ENCODE measurements at places on chromosomes 13 and 19. TPM values are rescaled to one million over a fixed set of nuclear protein-coding genes. Genes with fewer than 3 reads are reported as not detected.

- no peak for DNase-seq
Measured at GRCh38 chr19:2389594-2389993, 29.5 kb downstream of the TMPRSS9 start.

VAV1 gene
- polyA plus RNA-seq: 2.5 TPM

PRTN3 gene
- not detected for polyA plus RNA-seq

ONECUT3 gene
- 0.07 TPM for polyA plus RNA-seq

GARIN5A gene
- 3.4 TPM for polyA plus RNA-seq

DNA sequence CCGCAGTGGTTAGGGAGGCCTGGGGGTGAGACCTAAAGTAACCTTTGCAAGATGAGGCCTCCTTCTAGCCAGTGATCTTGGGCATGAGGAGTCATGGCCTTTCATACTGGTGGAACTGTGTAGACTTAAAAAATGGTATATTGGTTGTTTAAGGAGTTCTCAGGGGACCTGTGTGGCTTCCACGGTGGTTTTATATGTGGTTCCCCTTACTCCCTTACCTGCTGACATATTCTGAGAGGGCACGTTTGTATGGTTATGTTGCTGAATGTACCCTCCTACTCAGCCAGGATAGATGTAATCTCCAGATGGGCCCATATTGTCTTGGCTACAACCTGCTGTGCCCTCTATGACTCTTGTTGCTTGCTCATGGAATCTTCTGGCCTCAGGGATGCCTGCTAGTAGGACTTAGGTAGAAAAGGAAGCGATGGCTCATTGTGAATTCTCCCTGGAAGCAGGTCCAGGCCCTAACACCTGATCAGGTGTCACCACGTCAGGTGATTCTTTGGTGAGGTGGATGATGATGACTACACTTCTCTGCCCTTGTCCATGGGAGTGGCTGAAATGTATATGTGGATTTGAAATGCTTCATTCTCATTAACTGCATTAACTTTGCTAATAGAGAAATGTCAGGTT, 1.8 kb downstream of the ZNF460 start:
- DNase-seq: no peak

COX6B2 gene
- not detected for polyA plus RNA-seq

IZUMO2 gene
- polyA plus RNA-seq: not detected

C1QTNF9B gene
- not detected for polyA plus RNA-seq

- peak; percentile 36 for DNase-seq
Measured at GRCh38 chr19:2624537-2625091, 77.9 kb downstream of the GNG7 start.

- no peak for DNase-seq
Measured at GRCh38 chr19:6868351-6868750, 19.0 kb upstream of the ADGRE1 start.

ADPRHL1 gene
- 3.4 TPM for polyA plus RNA-seq

- DNase-seq: no peak
Measured at GRCh38 chr13:108375034-108375433, 105.5 kb downstream of the TNFSF13B start.

EFNB2 gene
- 10.8 TPM for polyA plus RNA-seq

DNA sequence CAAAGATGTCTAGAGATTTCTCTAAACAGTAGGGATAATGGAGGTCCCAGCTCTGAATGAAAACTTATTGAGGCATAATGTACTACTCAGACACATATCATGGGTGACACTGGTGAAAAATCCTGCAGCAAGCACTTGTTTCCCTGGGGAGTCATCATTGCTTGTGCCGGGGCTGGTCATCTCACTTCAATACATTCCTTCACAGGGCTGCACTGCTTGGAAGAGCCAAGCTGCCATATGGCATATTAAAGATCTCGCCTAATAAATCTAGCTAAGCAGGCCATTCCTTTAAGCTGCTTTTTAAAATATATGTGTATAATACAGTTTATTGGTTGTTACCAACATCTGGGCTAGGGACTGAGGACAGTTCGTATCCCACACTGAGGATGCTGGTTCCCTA, 332.2 kb upstream of the GPC6 start:
- DNase-seq: no peak

GRCh38 chr19:17358395-17358794, 18.7 kb downstream of the PLVAP start:
- no peak for DNase-seq

KIR3DL1 gene
- polyA plus RNA-seq: not detected

GRCh38 chr19:48006762-48007161, 12.3 kb downstream of the ELSPBP1 start:
- no peak for DNase-seq

- DNase-seq: no peak
Measured at GRCh38 chr19:1874554-1875185, 10.6 kb downstream of the ABHD17A start.

- DNase-seq: no peak
Measured at GRCh38 chr13:27774651-27775050, 17.6 kb upstream of the GSX1 start.

- DNase-seq: no peak
Measured at GRCh38 chr13:107576430-107576829, 638.9 kb downstream of the LIG4 start.

DNA sequence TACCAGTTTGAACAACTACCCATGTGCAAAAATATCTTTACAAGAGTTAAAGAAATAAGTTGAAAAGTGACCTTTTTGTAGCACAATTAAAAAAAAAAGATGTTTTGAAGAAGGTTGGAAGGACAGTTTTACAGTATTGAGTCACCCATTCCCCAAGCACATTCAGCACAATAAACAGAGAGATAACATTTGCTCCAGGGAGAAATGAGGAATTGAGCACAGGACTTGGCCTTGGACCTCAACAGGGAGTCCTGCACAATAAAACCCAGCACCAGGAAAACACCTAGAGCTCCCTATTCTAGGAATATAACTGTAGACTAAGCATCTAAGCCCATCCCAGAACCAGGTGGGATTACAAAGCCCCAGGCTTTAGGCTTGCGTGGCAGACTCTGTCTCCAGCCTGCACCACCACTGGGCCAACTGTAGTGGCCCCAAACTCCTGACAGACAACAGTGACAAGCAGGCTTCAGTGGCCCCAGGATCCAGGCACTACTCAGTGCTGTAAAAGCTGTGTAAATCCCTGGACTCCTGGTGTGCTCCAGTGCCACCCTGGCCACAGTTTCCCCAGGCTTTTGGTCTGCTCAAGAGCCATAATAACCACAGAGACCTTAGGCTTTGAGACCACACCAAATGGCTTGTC, 857.2 kb downstream of the SLITRK1 start:
- no peak for DNase-seq

DNA sequence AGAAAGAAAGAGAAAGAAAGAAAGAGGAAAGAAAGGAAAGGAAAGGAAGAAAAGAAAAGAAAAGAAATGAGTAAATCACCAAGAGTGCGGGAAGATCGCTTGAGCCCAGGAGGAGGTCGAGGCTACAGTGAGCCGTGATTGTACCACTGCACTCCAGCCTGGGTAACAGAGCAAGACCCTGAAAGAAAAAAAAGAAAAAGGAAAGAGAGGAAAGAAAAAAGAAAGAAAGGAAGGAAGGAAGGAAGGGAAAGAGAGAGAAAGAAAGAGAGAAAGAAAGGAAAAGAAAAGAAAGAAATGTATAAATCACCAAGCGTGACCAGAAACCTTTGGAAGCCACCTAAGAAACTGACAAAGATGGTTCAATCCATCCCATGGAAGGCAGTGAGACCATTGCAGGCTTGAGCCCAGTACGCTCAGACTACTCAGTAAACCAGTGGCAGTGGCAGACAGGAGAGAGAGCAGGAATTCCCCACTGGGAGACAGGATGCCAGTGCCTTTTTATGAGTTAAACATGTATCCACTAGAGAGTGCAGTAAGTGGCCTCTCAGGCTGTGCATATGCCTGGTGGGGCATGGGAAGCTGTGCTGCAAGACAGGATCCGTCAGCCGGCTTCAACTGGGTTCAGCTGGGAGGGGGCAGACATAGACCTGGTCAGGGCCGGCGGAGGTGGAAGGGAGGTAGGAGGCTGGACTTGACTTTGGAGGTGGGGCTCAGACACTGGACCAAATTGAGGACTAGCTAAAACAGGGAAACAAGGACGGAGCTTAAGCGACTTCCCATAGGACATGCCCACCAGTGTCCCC, 4.8 kb downstream of the GPR42 start:
- DNase-seq: no peak

PNMA8A gene
- 2.9 TPM for polyA plus RNA-seq

PRR19 gene
- polyA plus RNA-seq: 1.1 TPM

- no peak for DNase-seq
Measured at GRCh38 chr19:1230783-1231489, 6.9 kb downstream of the CBARP start.
